Activated CD4-positive, alpha-beta T cell treated with anti-CD3 and anti-CD28 coated beads, Interleukin-2, amount 50 U/mL, for 1 hour (primary cell): ENCODE measurements at places on chromosomes 7 and 10.

- DNase-seq: no peak
Observed at GRCh38 chr10:100359529-100360150, 12.6 kb downstream of the SCD start.

DNA sequence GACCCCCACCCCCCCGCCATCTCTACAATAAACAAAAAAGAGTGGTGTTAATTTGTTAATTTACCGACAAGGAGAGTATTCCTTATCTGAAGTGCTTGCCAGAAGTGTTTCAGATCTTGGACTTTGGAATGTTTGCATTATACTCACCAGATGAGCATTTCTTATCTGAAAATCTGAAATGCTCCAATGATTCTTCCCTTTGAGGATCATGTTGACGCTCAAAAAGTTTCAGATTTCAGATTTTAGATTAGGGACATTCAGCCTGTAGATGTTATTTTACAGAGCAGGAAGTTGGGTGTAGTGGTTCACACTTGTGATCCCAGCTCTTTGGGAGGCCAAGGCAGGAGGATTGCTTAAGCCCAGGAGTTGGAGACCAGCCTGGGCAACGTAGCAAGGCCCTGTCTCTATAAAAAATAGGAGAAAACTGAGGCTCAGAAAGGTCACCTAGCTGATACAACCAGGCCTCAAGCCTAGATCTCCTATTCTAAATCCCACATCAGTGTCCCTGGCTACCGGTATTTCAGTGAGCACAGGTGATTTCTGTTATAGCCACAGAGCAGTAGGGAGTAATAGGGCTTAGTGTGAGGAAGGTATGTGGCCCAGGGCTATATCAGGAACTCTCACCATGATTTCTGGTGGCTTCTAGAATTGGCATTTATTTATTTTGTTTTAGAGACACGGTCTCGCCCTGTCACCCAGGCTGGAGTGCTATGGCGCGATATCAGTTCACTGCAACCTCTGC, 35.4 kb downstream of the TMEM120A start:
- no peak for DNase-seq

GRCh38 chr7:93053949-93054943, 63.5 kb downstream of the SAMD9 start:
- no peak for DNase-seq

GRCh38 chr10:24777196-24777595, 53.5 kb upstream of the ARHGAP21 start:
- no peak for DNase-seq

DNA sequence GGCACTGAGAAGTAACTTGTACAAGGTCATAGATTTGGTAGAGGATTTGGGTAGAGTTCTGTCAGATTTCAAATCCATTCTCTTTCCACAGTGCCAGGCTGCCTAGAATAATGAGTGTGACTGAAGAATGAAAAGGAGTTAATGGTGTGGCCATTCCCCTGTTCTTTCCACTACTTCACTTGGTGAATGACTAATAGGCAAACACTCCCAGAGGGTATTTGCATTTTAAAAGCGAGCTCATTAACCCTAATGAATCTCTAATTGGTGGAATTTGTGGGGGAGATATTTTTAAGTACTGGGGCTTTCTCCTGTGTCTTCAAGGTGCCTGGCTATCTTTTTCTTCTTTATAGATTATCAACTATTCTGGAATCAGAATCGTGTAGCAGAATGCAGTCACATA, 74.8 kb upstream of the RPA3 start:
- DNase-seq: no peak

- DNase-seq: no peak
Observed at GRCh38 chr7:3569643-3570042, 268.6 kb downstream of the SDK1 start.

- no peak for DNase-seq
Observed at GRCh38 chr7:29319719-29320521, 125.3 kb downstream of the CHN2 start.

GRCh38 chr10:96651998-96652431, 65.2 kb upstream of the TM9SF3 start:
- no peak for DNase-seq

DNA sequence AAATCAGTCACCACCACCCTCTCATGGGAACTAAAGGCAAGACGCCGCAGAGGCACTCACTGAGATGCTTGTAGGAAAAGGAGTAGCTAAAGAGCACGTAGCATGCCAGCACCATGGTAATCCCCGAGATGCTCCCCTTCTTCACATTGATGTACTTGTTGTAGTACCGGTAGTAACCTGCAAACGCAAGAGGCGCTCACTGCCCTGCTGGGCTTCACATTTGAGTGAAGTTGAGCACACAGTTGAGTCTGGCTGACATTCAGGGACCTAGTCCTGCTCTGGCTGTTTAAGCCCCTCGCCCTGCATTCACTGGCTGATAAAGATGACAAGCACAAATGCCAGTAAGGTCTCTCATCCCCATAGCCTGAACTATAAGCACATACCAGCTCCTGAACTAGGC, 6.9 kb downstream of the ATP5MF start:
- DNase-seq: no peak

- DNase-seq: no peak
Observed at GRCh38 chr10:63204667-63205391, 71.7 kb downstream of the NRBF2 start.

DNA sequence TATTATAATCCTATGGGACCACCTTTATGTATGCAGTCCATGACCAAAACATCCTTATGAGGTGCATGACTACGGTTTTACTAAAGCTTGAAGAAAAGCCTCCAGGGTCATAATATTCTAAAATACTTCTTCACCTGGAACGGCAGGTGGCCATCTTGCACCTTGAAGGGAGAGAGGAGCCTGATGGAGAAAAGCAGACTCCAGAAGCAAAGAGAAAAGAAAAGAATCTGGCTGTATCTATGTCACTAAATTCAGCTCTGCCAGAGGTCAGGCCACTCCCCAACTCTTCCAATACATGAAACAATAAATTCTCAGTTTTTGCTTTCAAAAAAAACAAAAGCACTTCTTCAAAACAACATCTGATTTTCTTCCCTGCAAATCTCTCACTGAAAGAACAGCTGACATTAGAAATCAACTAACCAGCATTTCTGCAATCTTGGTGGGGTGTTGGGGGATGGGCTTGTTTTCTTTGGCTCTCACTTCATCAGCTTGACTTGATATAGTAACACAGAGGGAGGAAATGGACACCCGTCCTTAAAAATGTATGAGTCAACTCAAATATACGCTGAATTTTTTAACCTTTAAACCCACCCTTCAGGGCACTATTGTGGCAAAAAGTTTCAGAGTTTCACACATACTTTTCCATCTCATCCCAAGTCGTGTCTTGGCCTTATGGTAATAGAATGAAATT, 21.7 kb downstream of the HIBADH start:
- no peak for DNase-seq

DNA sequence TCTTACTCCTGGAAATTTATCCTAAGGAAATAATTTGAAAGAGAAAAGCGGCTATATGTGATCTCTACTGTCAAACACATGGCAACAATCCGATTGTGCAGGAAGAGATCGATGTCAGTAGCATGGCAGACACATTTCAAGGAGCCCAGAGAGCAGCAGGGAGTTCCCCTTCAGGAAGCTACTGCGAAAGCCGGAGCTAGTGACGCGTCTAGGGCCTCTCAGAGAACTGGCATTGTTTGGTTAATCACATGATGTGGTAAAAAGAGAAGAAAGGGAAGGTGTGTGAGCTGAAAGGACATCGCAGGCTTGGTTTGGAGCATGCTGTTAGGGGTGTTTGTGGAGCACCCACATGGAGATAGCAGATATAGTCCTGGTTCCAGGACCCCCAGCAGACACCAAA, 74.9 kb downstream of the BEND7 start:
- peak; percentile 2 for DNase-seq

DNA sequence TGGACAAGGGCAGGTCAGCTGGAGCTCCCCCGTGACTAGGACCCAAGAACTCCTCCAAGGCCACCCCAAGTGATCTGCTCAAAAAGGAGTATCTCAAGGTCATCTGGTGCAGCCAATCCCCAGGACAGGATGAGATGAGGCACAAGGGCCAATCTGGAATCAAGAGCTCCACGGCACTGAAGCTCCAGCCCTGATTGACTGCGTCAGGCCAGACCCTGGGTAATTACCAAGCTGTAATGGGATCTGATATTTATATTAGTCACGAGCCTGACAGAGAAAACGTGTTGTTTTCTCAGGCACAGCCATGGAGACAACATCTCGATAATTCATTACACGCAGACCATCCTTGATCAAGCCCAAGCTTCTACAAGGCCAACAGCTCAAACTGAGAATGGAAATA, 4.2 kb downstream of the KCNMA1 start:
- no peak for DNase-seq

DNA sequence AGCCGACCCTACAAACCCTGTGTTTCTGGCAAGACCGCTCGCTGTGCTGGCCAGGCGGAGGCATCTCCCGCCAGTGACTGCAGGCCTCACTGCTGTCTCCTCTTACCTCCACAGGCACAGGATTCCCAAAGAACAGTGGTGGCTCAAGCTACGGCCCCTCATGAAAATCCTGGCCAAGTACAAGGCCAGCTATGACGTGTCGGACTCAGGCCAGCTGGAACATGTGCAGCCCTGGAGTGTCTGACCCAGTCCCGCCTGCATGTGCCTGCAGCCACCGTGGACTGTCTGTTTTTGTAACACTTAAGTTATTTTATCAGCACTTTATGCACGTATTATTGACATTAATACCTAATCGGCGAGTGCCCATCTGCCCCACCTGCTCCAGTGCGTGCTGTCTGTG, 36.2 kb downstream of the PITRM1 start:
- DNase-seq: no peak

DNA sequence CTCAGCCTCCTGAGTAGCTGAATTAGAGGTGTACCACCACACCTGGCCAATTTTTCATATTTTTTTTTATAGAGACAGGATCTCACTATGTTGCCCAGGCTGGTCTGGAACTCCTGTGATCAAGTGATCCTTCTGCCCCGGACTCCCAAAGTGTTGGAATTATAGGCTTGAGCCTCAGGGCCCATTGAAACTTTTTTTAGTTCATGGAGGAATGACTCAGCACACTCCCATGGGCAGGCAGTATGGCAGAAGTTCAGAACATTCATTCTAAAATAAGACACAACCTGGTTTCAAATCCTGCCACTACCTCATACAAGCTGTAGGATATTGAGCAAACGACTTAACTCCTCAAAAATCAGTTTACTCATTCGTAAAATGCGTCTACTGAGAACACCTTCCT, 320.4 kb upstream of the SP8 start:
- DNase-seq: no peak

GRCh38 chr10:115657161-115657860, 564.1 kb downstream of the ATRNL1 start:
- no peak for DNase-seq

GRCh38 chr10:49418328-49418727, 22.4 kb upstream of the DRGX start:
- no peak for DNase-seq

DNA sequence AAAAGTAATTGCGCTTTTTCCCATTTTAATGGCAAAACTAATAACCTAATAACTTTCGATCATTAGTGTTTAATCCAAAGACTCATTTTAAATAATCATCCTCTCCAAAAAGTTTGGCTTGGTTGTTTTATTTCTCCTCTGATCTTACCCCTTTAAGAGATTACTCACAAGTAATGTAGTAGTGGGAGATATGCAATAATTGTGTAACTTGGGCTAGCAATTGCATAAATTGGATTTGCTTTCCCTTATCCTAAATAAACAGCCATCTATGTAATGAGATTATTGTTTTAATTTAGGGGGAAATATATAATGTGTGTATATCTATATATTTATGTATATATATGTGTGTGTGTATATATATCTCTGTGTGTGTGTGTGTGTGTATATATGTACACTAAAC, 82.5 kb downstream of the RNLS start:
- no peak for DNase-seq

DNA sequence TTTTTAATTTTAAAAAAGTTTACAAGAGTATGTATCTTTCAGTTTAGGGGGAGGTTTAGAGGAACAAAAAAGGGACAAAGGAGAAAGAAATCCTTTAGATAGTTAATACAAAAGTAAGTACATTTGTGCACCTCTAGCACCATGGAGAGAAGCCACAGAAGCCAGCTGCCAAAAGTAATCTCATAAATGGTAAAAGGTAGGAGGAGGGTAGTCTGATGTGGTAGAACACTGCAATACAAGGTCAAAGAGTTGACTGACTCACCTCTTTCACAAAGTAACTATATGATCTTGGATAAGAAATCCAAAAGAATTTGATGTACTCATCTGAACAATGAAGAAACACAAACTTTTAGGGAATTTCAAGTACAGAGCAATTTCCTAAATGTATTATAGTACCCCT, 68.1 kb downstream of the CNOT4 start:
- DNase-seq: no peak

GRCh38 chr10:14397066-14397465, 66.3 kb upstream of the FRMD4A start:
- DNase-seq: no peak

DNA sequence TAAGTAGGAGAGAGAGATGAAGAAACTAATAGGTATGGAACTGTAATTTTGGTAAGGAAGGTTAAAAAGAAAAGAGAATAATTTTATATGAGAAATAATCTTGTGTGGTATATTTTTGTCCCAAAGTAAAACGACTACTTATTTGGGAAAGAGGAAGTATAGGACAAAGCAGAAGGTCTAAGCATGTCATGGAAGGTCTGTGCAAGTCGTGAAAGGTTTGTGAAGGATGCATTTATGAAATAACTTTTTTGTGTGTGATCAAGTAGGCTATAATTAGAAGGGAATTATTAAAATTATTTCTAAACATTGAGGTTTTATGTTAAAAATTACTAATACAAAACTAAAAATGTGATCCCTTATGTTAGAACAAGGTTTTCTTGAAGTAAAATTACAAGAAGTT, 63.3 kb downstream of the ZNF783 start:
- DNase-seq: no peak

- DNase-seq: no peak
Observed at GRCh38 chr7:116028787-116029186, 1.8 kb downstream of the TFEC start.

- DNase-seq: peak; percentile 34
Observed at GRCh38 chr7:8442814-8443304, 9.4 kb downstream of the NXPH1 start.

DNA sequence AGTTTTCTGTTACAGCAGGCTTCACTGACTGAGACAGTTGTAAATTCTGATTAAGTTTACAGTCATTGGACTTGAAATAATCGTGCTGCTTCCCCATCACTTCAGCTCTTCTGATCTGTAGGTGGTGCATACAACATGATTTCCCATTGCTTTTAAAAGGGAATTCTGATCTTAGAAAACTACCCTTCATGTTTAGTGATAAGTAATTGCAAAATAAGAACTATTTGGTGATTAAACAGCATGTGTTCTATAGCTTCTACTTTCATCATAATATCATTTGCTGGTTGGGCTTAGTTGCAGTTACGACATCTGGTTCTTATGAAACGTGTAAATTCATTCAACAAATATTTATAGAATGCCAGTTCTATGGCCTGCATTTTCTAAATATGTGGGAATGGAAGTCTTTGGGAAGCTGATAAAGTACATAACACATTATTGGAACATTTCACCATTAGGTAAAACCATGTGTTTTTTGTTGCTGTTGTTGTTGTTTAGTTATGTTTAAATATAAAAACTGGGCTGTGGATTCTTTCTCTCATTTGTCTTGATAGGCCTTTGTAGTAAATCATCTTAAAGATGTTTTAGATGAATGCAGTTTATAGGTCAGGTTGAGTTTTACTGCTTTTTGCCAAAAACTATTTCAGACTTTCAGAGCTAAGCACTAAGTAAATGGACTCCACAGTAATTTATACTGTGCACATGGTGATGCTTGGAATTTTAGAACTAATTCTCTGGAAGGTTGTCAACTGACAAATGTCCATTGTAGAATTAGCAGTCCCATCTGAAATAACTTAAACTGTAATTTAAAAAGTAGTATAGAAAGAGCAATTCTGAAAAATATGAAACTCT, 13.1 kb downstream of the GNAI1 start:
- DNase-seq: no peak
